ENCODE measurements at places on chromosomes 5 and 9.

- no peak for DNase-seq
Observed at GRCh38 chr5:998246-999031, 10.2 kb upstream of the NKD2 start.

DNA sequence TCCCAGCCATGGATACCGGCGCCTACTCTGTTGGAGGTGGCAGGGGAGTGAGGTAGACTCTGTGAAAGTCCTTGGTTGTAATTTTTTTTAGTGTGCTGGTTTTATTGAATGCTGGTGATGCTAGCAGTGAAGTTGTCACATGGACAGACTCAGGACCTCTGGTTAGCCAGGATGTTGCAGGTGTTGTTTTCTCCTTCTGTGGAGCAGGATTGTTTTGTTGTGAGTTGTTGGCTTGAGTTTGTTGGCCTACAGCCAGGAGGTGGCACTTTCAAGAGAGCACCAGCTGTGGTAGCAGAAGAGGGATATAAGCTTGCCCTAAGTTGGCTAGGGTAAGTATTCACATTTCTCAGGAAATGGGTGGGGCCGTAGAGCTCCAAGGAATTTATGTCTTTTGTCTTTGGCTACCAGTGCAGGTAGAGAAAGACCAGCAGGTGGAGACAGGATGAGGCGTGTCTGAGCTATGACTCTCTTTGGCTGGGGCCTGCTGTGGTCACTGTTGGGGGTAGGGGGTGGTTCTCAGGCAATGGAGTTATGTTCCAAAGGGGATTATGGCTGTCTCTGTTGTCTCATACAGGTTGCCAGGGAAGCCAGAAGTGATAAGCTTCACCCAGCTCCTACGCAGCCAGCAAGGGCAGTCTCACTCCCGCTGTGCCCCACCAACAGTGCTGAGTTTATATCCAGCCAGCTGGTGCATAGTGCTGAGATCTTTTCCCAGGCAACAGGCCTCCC is 248.7 kb downstream of the TAF11L14 start:
- no peak for DNase-seq

DNA sequence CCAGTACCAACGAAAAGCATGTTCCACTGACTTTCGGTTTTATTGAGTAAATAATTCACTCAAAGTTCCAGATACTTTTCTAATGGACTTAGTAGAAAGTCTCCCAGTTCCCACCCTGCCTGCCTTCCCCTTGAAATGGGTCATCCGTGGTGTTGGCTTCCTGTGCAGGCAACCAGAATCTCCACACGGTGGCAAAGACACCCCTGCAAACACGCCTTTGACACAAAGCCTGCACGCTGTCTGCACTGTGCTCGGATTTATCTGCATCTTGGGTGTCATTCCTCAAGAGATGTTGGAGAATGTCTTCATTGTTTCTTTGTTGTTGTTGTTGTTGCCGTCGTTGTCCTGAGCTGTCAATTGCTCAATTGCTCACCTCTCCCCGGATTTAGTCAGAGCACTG is 150.0 kb upstream of the IRX2 start:
- no peak for DNase-seq

DNA sequence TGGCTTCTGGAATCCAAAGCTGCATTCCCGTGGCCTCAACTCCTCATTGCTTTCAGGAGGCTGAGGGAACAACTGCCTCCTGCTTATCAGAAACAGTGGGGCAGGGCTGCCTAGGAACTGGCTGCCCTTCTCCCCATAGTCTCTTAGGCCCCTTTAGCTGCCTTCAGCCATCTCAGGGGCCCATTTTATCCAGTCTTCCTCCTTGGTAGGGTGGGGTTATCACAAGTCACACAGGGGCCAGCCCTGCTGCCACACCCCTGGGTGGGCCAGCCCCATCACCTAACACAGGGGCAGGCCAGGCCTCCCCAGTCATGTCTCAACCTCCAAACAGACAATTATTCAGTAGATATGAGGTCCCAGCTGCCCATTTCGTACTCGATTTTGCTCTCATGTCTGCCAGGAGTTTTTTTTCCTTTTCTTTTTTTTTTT is 3.9 kb downstream of the ALAD start:
- DNase-seq: no peak

DNA sequence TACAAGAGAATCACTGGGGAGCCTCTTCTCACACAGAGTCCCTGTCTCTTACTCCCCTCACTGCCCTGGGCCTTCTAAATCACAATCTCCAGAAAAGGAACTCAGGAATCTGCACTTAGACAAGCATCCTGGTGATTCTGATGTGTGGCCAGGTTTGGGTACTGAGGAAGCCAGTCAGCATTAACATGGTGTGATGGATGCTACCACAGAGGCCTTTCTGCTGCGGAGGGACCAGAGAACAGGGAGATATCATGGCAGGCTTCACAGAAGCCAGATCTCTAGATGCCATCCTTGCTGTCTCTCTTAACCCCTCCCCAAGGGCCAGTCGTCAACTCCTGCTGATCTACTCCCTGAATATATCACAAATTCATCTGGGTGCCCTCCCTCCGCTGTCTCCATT is 1.6 kb downstream of the ANKS6 start:
- no peak for DNase-seq

DNA sequence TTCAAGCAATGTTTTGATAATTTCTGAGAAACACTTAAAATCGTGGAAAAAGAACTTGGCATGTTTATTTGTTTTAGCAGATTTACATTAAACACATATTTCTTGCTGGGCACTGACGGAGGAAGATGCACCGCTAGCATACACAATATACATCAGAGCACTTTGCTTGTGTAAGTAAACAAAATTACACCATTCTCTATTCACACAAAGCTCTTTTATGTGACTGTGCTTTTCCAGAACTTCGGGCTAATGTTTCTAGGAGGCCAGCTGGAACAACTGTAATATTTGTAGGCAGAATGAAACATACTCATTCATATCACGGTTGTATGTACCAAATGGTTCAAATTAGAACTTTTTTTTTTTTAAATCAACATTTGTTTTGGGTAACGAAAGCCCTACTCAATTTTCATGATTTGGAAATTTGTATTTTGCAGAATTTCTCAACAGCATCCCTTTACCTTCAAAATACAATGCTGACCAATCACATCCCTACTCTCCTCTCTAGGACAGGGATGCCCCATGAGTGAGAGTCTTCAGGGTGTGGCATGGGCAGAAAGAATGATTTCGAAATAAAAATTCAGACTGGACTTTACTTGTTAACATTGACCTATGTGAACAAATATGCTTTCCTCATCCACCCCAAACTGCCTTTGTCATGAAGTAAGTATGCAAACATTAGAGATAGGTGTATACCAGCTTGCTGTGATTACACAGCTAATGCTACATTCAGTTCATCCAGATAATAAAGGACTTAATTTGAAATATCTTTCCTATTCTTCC is 425.1 kb downstream of the BNC2 start:
- no peak for DNase-seq

DNA sequence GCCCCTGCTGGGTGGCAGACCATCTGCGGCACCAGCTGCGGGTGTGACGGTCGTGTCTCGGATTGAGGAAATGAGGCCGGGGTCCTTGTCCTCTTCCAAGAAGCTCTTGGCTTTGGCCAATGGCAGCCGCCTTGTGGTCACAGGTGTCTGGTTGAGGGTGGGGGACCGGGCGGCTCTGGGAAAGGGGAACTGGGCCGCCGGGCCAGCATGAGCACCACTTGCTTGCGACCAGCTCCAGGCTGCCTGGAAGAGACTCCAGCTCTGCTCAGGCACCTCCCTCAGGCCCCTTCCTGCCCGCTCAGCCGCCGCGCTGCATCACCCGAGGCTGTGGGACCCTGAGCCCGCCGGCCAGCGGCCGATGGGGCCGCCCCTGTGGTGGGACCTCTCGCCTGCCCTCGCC is 59.7 kb downstream of the RXRA start:
- no peak for DNase-seq

DNA sequence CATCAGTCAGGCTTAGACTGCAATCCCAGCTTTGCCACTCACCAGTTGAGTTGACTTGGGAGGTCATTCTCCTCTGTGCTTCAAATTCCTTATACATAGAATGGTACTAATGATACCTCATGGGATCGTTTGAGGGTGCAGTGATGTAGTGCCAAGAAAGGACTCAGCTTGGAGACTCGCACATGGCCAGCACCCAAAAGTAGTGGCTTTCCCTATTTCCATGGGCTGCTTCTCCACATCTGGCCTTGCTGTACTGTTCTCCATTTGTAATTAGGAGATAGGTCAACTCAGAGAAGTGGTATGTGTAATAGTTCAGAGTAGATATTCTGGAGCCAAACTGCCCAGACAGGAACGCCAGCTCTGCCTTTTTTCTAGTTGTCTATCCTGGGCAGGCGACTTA is 5.5 kb downstream of the CCL19 start:
- DNase-seq: no peak

DNA sequence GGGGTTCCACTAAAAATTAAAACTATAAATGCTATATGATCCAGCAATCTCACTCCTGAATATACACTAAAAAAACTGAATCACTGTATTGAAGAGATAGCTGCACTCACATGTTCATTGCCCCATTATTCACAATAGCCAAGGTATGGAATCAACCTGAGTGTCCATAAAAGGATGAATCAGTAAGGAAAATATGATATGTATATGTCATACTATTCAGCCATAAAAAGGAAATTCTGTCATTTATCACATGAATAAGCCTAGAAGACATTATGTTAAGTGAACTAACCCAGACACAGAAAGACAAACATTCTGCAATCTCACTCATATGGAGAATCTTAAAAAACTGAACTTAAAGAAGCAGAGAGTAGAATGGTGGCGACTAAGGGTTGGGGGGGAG is 1376.2 kb upstream of the CDH9 start:
- DNase-seq: no peak

GRCh38 chr5:139611703-139612584 is 36.2 kb upstream of the CXXC5 start:
- no peak for DNase-seq

DNA sequence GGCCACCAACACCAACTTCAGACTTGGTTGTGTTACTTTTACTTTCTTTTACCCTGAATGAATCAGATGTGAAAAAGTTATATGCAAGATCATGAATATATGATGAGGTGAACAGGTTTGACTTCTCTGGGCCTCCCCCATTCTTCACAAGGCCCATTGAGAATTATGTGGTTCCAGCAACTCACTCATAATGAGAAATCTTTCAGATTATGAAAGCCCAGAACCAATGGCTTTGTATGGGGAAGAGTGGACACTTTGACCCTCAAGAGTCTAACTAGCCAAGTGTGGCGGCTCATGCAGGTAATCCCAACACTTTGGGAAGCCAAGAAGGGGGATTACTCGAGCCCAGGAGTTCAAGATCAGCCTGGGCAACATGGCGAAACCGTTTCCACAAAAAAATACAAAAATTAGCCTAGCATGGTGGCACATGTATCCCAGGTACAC is 16.1 kb upstream of the LNPEP start:
- no peak for DNase-seq

All from stimulated activated CD4-positive, alpha-beta T cell treated with anti-CD3 and anti-CD28 coated beads, Interleukin-4, amount 100 ng/mL, for 4 hours (primary cell).